ENCODE measurements at places on chromosomes 3 and 15.

DNA sequence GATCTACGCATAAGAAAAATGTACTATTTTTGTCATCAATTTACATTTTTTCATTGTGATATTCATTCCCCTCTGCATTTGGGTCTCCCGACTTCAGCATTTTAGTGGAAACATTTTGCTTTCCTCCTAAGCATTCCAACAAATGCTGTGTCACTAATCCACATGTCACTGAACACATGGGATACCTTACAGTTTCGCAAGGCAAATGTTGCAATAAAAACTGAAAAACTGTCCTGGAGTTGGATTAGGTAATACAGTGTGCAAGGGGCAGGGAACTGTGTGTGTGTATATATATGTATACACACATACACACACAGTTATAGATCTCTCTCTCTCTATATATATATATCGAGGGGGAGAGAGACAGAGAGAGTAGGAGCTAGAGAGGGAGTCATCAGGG lies 632.2 kb downstream of the MAGI1 start:
- no peak for DNase-seq

GRCh38 chr15:62545467-62546227 lies 380.6 kb upstream of the C2CD4B start:
- DNase-seq: peak; percentile 50

DNA sequence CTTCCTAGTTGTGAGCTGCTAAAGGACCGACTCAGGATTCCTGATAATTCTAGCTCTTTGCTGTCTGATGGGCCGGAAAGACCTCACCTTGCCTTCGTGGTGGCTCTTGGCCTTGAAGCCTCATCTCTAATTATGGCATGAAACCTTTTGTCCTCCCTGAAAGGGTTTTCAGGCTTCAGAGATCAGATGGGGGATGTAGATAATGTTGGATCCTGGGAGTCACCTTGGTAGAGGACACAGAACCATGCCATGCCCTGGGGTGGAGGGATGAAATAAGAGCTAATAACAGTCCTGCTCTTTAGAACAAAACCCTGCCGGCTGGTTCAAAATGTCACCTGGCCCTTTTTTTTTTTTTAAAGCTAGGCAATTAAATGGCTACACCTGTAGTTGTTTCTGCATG lies 50.8 kb upstream of the SYN2 start:
- DNase-seq: no peak

DNA sequence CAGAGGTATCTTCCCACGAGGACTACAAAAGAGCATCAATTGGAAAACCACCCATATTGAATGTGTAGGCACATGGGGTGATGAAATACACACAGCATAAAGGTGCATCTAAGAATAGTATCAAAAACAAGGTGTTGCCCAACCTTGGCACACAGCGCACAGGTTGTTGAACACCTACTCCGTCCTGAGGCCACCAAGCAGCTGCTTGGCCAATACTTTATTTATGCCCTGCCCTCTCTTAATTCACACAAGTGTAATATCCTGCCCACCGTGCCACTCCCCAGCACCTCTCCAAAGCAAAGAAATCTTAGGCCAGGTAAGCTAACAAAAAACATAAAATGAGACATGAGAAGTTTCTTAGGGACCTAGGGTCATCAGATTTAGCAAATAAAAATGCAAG lies 31.2 kb downstream of the WWTR1 start:
- no peak for DNase-seq

DNA sequence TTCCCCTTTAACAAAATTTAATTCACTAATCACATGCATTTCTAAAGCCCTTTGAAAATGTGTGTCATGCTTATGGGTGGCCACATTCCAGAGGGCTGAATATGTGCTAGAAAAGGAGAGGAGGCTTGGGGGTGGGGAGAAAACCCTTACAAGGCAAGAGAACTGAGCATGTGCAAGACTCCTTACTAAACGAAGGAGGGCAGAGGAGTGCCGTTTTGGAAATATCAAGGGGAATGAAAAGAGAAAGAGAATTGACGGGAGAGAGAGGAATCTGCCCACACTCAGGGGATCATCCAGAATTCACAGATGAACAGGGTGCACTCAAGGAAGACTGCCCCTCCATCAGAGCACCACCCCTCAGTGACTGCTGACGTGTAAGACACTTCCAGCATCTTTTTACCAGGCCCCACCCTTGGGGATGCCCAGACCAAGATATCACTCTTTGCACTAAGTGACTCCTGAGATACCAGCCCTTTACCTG lies 37.9 kb upstream of the TSC22D2 start:
- DNase-seq: no peak
